ENCODE measurements at places on chromosomes 6 and 20. TPM values are rescaled to one million over a fixed set of nuclear protein-coding genes. Genes with fewer than 3 reads are reported as not detected.

GRCh38 chr6:32087574-32088486 is 21.3 kb downstream of the TNXB start:
- no peaks in the 10 kb centered on the region for H3K4me1 ChIP-seq
- no peaks in the 10 kb centered on the region for H3K36me3 ChIP-seq
- H3K4me3 ChIP-seq: no peak overlapping the region
- H3K27me3 ChIP-seq: no peaks in the 10 kb centered on the region
- peak; percentile 47 for DNase-seq
- H3K27ac ChIP-seq: no peak overlapping the region

- no peak overlapping the region for H3K27ac ChIP-seq
- H3K4me1 ChIP-seq: no peaks in the 10 kb centered on the region
- H3K36me3 ChIP-seq: no peaks in the 10 kb centered on the region
- H3K4me3 ChIP-seq: no peak overlapping the region
- DNase-seq: no peak
Measured at GRCh38 chr6:49531774-49532569, 18.5 kb upstream of the C6orf141 start.

Gene FAM184A
- total RNA-seq: 2.2 TPM

Gene TCF21
- total RNA-seq: not detected

Gene SRSF3
- 579 TPM for total RNA-seq
